ENCODE measurements at places on chromosomes 1 and 21. TPM values are rescaled to one million over a fixed set of nuclear protein-coding genes. Genes with fewer than 3 reads are reported as not detected.

ADIPOR1 gene
- 88.7 TPM for total RNA-seq

DNA sequence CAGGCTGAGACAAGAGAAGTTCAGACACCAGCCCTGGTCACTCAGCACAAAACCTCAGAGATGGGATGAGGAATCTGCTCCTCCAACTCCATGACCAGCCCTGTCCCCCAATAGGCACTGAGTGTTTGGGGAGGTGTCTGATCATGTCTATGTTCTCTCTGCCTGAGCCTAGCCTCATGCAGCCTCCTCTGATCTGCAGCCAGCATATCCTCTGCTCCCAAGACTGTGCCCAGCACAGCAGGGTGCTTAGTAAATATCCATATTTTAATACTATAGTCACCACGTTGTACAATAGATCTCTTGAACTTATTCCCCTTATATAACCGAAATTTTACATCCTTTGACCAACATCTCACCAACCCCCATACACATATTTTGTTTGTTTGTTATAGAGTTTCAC lies 202.9 kb downstream of the MATN1 start:
- DNase-seq, result no peak

DNA sequence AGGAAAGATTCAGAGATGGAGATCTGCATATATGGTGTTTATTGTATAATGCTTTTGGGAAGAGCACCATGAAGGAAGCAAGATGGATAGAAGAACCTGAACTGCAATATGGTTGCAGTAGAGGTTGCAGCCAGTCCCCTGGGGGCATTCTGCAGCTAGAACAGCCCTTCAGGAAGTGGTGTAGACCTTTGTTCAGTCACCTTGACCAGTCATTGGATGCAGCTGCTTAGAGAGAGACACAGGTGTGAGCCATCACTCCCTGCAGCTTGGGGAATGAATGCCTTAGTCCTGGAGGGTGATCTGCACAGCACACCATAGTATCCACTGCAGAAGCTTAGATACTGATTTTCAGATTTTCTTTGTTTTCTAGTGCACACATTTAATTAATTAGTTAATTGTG lies 42.3 kb downstream of the NEK7 start:
- no peak for DNase-seq

DNA sequence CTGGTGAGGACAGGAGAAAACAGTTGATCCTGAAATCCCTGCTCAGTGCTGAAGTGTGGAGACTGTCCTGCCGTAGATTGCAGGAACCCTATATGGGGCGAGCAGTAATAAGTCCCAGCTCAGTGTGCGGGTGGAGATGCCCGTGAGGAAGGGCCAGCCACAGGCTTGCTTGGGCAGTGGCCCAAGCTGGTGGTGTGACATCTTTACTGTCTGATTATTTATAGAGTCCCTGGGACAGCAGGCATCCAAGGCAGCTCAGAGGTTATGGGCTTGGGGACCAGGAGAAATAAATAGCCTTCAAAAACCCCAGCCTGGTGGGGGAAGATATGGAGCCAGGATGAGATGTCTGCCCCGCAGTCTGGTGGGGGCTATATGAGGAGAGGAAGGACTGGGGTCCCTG lies 170.7 kb upstream of the POU3F1 start:
- DNase-seq, result no peak

DNA sequence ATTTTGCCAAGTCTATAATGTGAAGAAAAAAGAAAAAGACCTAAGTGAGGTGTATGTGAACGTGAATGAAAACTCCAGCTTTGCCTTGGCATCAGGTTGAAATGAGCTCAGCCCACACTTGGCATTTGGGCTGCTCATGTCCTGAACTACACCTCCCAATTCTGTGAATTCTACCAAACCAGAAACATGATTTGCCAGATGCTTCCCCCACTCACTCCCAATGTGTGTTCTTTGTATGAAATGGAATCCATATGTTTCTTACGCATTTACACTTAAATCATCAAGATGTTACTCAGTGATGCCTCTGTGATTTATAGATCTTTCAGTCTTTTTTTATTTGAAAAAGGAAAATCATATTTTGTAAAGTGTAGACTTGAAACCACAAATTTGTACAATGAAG lies 32.8 kb upstream of the RUNX1 start:
- DNase-seq, result no peak

Measured in activated T-helper 1 cell treated with anti-CD3 and anti-CD28 coated beads, Interleukin-12 subunit alpha, Interleukin-12 subunit beta, Interleukin-2, Interleukin-4 antibody, amounts not matched to agents 30 ng/mL and 10 ng/mL and 1 ng/mL, durations not matched to agents 14 hours and 24 hours and 36 hours (primary cell).